ENCODE measurements at places on chromosomes 6 and 20.

DNA sequence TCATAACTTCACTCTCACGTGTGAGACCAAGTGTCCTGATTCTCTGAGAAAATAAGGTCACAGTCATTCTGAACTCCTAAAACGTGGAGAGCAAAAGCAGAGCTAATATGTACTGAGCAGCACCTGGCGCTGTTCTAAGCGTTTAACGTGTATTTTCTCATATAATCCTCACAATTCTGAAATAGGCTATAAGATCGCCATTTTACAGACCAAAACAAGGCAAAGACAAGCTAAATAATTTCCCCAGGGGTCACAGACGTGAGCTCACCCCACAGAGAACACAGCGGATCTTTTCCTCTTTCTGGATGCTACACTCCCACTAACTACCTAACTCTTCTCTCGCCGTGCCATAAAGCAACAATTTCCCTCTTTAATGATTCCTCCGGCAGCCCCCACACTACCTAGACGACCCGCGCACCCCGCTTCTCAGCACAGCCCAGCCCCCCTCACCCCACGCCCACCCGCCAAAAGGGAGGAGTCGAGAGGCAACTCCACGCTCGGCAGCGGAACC lies 636 bp downstream of the SUPT3H start:
- no peak for DNase-seq

- DNase-seq: no peak
Observed at GRCh38 chr6:79504372-79504771, 32.9 kb downstream of the LCA5 start.

- DNase-seq: no peak
Observed at GRCh38 chr20:16708602-16709001, 21.2 kb upstream of the SNRPB2 start.

- DNase-seq: no peak
Observed at GRCh38 chr6:107819964-107820337, 4.2 kb downstream of the SCML4 start.

DNA sequence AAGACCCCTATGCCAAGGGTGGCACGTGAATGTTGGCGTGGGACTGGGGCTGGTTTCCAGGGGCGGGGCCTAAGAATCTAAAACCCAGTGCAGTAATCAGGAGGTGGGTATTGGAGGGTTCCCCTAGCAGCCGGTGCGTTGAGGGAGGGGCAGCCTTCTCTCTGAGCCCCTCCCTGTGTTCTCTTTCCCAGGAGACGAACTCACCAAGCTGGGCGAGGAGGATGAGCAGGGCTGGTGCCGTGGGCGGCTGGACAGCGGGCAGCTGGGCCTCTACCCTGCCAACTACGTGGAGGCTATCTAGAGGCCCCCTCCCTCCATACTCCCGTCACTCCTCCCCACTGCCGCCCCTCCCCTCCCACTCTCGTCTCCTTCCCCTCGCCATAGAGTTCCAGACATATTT lies 23.9 kb downstream of the SPDEF start:
- DNase-seq: no peak

DNA sequence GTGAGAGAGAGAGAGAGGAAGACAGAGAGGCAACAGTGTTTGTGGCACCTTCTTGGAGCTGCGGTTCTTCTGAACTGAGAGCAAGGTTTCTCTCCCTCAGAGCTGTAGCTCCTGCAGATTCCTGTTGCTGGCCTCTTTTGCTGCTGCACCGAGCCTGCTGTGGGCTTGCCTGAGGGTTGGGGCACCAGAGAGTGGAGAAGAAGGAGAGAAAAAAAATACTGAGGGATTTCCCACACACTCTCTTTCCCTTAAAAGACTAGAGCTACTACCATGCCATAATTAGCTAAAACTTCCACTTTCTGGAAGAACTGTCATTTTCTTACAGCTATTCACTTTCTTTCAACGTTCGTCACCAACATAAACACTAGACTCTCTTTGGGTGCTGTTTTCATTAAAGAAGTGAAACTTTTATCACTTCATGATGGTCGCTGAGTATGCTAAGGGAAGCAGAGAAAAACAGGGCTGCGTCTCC lies 18.2 kb upstream of the ECI2 start:
- DNase-seq: no peak

- DNase-seq: no peak
Observed at GRCh38 chr6:148293181-148293995, 49.2 kb upstream of the SASH1 start.

DNA sequence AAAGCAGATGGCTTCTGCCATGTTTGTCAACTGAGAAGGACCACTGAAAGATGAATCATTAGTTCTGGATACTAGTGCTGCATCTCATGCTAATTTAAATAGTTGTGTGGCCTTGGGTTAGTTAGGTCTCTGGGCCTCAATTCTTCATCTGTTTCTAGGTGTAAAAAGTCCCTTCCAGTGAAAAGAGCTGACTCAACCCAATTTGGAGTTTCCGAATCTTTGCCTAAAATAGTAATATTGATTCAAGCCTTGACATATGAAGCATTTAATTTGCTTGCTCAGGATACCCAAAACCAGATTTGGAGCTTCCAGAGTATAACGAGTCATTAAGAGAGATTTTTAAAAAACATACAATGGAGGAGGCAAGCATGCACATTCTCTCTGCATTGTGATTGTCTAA lies 163.9 kb downstream of the LMBRD1 start:
- no peak for DNase-seq

GRCh38 chr20:11654766-11655165 lies 262.9 kb upstream of the BTBD3 start:
- DNase-seq: no peak

GRCh38 chr20:14055127-14055742 lies 59.9 kb downstream of the MACROD2 start:
- peak; percentile 53 for DNase-seq

DNA sequence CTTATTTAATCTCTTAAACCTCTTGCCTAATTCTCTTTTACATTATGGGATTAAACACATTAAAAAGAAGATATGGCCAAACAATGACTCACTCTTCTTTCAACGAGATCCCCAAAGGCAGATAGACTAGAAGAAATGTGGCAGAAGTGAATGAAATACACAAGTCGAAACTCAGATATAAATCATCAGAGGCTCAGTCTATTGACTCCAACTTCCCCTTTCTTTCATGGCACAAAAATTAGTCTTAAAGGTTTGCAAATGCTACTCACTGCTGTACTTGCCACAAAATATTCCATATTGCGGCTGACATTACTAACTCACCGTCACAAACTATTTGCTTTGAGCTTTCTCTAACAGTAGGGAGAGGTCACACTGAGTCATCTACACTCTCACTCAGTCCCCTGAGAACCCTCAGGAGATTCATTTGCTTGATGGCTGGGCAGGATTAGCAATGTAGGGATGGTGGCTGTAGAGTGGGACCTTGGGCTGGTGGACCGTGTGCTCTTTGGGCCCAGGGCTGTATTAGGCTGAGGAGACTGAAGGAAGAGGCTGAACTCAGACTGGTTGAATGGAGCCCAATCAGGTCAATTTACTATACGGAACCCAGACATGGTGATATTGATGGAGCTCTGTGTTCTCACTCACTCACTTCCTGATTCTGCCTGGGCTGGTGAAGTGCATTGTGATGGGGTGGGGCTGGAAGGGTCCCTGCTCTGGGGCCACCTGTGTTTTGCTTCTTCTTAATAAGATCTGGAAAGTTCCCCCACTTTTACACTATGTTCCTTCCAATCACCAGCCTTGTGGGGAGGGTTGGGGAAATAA lies 42.8 kb upstream of the UBR2 start:
- DNase-seq: peak; percentile 64

- no peak for DNase-seq
Observed at GRCh38 chr6:134389658-134390057, 71.7 kb upstream of the SGK1 start.

DNA sequence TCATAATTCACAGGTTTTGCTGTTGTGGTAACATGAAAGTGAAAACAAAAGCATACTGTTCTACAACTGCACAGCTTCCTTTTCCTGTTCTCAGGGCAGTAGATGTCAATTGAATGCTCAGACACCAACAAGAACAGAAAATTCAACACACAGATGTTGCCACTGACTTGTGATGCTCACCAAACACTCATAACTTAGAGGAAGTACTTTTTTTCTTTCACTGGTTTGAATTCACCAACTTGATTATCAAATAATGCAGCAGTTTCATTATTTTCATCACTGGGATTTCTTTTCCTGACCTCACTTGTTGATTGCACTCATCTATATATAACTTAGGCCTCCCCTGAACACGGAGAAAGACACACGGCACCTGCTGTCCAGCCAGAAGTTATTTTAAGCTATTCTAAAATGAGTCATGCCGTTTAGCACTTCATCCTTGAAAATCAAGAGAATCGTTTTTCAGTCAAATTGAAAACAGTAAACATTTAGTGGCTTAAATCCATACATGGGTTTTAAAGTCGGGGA lies 949 bp downstream of the TXLNB start:
- DNase-seq: peak; percentile 61

- no peak for DNase-seq
Observed at GRCh38 chr20:8661229-8661952, 407.5 kb upstream of the PLCB4 start.

- no peak for DNase-seq
Observed at GRCh38 chr6:50961611-50962010, 142.9 kb downstream of the TFAP2B start.

GRCh38 chr20:21303872-21304586 lies 898 bp downstream of the XRN2 start:
- DNase-seq: no peak
